HFFc6 (cell line): ENCODE measurements at places on chromosomes 12 and 14.

DNA sequence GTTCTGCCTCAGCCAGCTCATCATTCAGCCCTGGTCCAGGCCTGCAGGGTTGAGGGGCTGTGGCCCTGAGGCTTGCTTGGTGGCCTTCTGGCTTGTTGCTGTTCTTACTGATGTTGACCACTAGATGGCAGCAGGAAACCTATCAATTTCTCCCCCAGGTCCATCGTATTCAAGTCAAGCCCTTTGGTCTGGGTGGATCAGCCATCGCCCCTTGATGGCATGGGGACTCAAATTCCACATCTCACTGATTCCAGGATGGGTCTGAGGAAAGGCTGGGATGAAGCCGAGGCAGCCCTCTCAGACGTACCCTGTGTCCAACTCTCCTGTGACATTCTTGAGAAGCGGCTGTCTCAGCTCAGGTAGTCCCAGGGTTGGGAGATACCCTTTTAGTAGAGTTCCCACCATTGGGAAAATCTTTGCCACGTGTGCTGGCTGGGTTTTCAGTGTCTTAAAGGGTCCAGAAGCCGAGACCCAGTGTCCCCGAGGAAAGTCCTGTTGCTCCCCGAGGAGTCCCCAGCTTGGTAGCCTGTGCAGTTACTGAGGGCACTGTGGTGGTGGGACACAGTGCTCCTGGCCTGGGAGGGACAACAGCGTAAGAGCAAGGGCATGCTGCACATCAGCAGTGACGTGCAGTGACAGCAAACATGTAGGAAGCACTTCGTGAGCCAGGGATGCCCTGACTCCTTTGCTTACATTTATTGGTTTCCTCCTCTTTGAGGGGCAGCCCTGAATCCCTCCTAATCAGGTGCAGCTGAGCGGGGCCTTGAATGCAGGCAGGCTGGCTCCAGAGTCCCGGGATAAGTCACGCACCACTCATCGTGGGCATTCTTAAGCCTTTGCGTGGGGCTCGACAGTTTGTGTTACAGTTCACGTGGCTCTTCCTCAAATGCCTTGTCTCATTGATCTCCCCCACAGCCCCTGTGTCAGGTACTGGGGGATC, 58.6 kb downstream of the TSPAN9 start:
- H3K4me1 ChIP-seq: peaks cover 43% of the 10 kb centered on the region
- H3K4me3 ChIP-seq: no peak overlapping the region
- peaks cover 1% of the 10 kb centered on the region for H3K27me3 ChIP-seq
- H3K27ac ChIP-seq: no peak overlapping the region
- no peaks in the 10 kb centered on the region for H3K36me3 ChIP-seq

- no peaks in the 10 kb centered on the region for H3K36me3 ChIP-seq
- H3K4me1 ChIP-seq: no peaks in the 10 kb centered on the region
- DNase-seq: no peak
- no peak overlapping the region for H3K4me3 ChIP-seq
- H3K27ac ChIP-seq: no peak overlapping the region
These were observed 150.0 kb upstream of the SYT10 start for GRCh38 chr12:33589576-33590114.

DNA sequence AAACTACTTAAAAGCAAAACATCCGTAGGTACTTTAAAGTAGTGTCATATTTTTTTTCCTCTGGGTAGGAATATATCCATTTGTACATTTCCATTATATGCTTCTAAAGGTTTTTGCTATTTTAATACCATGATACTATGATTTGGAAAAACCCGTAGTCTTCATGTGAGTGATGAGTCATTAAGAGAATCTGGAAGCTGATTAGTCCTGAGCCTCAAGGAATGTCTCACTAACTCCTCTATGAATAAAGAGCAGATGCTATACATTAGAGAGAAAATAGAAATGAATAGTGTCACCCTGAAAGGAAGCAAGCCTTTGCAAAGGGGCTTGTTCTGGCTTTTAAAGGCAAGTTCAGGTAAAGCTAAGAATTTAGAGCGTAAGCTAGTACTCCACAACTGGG, 432.1 kb downstream of the CCDC91 start:
- DNase-seq: peak; percentile 1
- H3K27me3 ChIP-seq: peaks cover 4% of the 10 kb centered on the region
- no peaks in the 10 kb centered on the region for H3K36me3 ChIP-seq
- H3K4me1 ChIP-seq: 0 out of 2 replicates have a peak, but pooled peaks cover 4% of the 10 kb centered on the region

DNA sequence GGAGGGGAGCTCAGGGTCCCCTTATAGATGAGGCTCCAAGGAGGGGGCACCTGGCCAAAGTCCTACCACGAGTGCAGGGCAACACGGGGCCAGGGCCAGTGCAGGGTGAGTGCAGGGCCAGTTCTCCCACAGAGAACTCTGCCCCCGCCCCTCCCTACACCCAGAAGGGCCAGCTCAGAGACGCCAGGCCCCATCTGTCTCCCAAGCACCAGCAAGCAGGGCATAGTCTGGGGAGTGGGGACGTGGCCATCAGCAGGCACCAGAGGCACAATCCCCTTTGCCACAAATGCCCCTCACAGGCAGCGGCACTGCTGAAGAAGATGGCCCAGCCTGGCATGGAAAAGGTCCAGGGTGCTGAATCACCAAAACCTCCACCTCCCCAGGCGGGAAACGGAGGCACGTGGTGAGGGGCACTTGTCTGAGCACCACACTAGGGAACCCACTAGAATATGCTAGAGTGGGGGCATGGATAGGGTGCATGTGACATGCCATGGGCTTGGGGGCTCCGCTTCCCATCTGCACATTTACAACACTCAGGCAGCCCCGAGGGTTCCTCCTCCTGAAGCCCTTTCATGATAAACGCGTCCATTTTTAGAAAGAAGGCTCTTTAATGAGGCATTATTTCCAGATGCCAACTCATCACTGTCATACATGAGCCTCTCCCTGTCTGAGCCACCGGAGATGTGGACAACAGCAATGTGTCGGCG, 17.8 kb downstream of the CCDC85C start:
- DNase-seq: no peak
- no peaks in the 10 kb centered on the region; the same call in 1 of the 2 replicates for H3K27me3 ChIP-seq
- H3K36me3 ChIP-seq: no peaks in the 10 kb centered on the region; the same call in 1 of the 2 replicates
- peaks cover 63% of the 10 kb centered on the region for H3K4me1 ChIP-seq
- H3K27ac ChIP-seq: peak overlapping the region; percentile 71

DNA sequence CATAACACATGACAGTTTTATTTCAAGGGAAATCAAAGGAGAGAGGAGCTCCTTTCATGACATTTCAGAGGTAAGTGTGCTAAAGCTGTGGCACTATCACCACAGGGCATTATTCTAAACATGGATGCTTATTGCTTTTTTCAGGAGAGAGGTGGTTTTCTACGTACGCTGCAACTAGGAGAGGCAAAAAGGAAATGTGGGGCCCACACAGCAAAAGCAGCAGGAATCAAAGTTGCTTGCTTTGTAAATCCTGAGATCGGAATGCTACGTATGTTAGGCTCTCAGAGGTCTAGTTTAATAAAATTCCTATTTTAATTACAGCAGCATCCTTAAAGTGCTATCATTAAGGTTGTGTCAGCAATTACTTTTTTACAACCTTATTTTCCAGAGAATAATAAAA, 55.0 kb upstream of the GRIP1 start:
- DNase-seq: no peak
- H3K27ac ChIP-seq: no peak overlapping the region
- H3K27me3 ChIP-seq: no peaks in the 10 kb centered on the region; the same call in 1 of the 2 replicates

DNA sequence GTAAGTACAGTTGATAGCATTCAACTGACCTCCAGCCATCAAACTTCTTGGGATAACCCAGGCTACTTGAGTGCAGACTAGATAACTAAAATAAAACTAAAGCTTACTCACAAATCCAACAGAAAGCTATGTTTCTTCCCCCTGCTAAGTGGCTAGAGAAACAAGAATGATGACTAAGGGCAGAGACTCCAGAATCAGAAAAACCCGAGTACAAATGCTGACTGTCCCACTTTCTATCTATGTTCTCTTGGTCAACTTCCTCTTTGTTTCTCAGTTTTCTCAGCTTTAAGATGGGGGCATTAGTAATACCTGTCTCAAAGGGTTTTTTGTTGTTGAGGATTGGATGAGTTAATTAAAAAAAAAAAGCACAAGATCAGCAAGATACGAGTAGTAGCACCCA, 6.1 kb upstream of the NUAK1 start:
- H3K36me3 ChIP-seq: peaks cover 19% of the 10 kb centered on the region
- H3K27me3 ChIP-seq: no peaks in the 10 kb centered on the region
- DNase-seq: peak; percentile 60
- peak overlapping the region; percentile 66 for H3K4me3 ChIP-seq

DNA sequence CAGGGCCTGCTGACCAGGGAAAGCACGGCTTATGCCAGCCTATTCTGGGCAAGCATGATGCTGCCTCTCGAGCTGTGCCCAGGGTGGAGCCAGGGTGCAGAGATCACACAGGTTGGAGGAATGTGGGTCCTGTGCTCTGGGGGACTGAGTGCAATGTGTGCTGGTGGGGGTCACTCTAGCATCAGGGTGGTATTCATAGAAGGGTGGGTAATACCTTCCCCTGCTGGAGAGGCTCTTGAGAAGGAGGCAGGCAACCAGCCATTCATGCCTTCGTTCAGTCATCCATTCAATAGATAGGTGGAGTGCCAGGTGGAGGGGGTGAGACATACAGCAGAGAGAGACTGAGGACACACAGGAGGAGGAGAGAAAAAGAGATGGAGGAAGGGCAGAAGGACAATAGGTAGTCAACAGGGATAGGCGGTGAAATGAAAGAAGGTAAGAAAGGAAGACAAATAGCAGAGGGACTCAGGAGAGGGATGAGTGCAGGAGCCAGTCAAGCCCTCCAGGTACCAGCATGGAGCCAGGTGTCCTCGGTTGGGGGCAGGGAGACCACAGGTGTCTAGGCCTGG, 5.2 kb upstream of the ZNF385A start:
- peaks cover 47% of the 10 kb centered on the region for H3K4me1 ChIP-seq
- H3K27me3 ChIP-seq: peaks cover 3% of the 10 kb centered on the region
- H3K27ac ChIP-seq: no peak overlapping the region
- no peak for DNase-seq
- H3K4me3 ChIP-seq: no peak overlapping the region; the same call in 1 of the 2 replicates
- H3K36me3 ChIP-seq: peaks cover 8% of the 10 kb centered on the region

DNA sequence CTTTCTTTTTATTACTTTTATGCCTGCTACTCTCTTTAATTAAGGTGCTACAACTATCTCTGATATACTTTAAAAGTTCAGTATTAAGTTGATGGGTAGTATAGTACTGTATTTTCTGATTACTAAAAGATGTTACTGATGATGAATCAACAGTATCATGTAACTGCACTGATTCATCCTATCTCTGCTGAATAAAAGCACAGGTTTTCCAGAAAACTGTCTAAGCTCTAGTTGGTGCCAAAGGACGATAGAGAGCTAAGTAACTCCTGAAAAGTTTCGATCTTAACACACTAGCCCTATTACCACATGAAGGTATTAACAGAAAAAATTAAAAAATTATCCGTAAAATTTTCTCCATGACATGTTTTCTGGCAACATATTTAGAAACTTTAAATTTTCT, 2.1 kb downstream of the SCAF11 start:
- DNase-seq: peak; percentile 70
- H3K4me1 ChIP-seq: peaks cover 66% of the 10 kb centered on the region
- H3K27me3 ChIP-seq: no peaks in the 10 kb centered on the region; the same call in 1 of the 2 replicates
- peak overlapping the region; percentile 94 for H3K4me3 ChIP-seq
- H3K36me3 ChIP-seq: peaks cover 35% of the 10 kb centered on the region
- peak overlapping the region; percentile 96 for H3K27ac ChIP-seq

GRCh38 chr12:123744836-123745235, 17.3 kb upstream of the DNAH10 start:
- H3K4me1 ChIP-seq: no peaks in the 10 kb centered on the region
- DNase-seq: no peak
- H3K36me3 ChIP-seq: peaks cover 15% of the 10 kb centered on the region
- H3K27ac ChIP-seq: no peak overlapping the region
- no peak overlapping the region for H3K4me3 ChIP-seq

GRCh38 chr12:4353785-4354208, 25.7 kb downstream of the FGF23 start:
- H3K27ac ChIP-seq: no peak overlapping the region
- H3K36me3 ChIP-seq: peaks cover 28% of the 10 kb centered on the region
- no peak overlapping the region for H3K4me3 ChIP-seq
- no peaks in the 10 kb centered on the region for H3K4me1 ChIP-seq

DNA sequence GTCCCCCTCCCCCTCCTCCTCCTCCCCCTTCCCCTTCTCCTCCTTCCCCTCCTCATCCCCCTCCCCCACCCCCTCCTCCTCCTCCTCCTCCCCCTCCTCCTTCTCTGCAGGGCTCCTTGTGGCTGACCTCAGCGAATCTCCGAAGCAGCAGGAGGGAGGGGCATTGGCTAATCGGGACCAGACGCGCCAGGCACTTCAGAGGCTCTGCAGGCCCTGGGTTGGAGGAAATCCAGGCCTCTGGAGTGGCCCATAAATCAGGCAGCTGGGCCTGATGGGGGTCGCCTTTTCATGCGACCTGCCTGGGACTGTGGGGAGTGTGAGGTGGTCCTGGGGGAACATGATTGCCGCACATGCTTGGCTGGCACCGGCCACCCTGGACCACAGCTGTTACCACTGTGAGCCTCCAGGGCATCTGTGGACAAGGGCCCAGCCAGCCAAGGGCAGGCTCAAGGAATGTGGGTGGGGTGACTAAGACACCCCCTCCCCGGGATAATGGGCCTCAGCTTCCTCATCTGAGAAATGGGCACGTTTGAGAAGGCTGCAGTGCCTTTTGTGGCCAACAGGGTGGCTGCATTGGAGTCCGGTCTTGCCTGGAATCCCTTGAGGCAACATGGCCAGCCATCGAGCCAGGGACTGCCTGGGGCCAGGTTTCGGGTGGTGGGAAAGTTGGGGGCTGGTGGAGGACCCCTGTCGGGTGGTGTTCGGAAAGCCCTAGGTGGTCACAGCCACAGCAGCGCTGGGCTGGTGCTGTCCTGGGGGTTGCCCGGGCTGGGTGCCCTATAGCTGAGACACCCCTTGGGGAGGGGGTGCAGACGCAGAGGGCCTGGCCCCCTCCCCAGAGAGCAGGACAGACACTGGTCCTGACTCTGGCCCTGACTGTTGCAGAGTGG, 12.0 kb downstream of the KIF26A start:
- no peaks in the 10 kb centered on the region for H3K36me3 ChIP-seq
- no peak overlapping the region for H3K27ac ChIP-seq
- peaks cover 12% of the 10 kb centered on the region for H3K27me3 ChIP-seq
- DNase-seq: no peak
- H3K4me1 ChIP-seq: no peaks in the 10 kb centered on the region

DNA sequence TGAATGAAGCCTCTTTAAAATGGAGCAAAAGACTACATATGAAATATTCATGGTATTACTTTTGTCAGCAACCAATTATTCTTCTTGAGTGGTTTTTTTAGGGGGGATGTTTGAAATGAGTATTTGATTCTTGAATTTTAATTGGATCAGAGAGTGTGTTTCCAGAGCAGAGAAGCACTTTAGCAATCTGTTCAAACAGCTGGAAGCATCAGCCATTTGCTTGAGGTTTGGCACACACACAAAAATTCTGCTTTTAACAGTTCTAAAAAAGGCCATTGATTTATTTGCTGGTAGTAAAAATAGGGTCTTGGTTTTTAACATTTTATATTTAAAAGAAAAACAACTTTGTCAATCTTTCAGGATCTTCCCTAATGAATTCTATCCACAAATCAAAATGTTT, 292.7 kb downstream of the LRFN5 start:
- no peaks in the 10 kb centered on the region for H3K27me3 ChIP-seq
- H3K27ac ChIP-seq: no peak overlapping the region
- no peaks in the 10 kb centered on the region for H3K4me1 ChIP-seq
- no peak for DNase-seq
- no peaks in the 10 kb centered on the region for H3K36me3 ChIP-seq
- H3K4me3 ChIP-seq: no peak overlapping the region

- no peak for DNase-seq
- H3K27ac ChIP-seq: no peak overlapping the region
- H3K36me3 ChIP-seq: no peaks in the 10 kb centered on the region
- no peaks in the 10 kb centered on the region; the same call in 1 of the 2 replicates for H3K27me3 ChIP-seq
- no peak overlapping the region for H3K4me3 ChIP-seq
- no peaks in the 10 kb centered on the region for H3K4me1 ChIP-seq
These were observed 11.1 kb upstream of the CKAP4 start for GRCh38 chr12:106258935-106259334.
